ENCODE measurements at places on chromosomes 6 and 20. TPM values are rescaled to one million over a fixed set of nuclear protein-coding genes. Genes with fewer than 3 reads are reported as not detected.

Gene AGER
- total RNA-seq = 9.6 TPM

Gene C6orf58
- not detected for total RNA-seq

Gene GTSF1L
- not detected for total RNA-seq

GRCh38 chr20:46740214-46740609 lies 30.8 kb downstream of the SLC2A10 start:
- no peaks in the 10 kb centered on the region for H3K27me3 ChIP-seq
- H3K36me3 ChIP-seq = no peaks in the 10 kb centered on the region
- no peaks in the 10 kb centered on the region for H3K4me1 ChIP-seq
- no peak overlapping the region for H3K4me3 ChIP-seq

Gene KIAA0408
- total RNA-seq = 10.8 TPM

- no peak overlapping the region for H3K27ac ChIP-seq
- no peaks in the 10 kb centered on the region for H3K4me1 ChIP-seq
- no peak for DNase-seq
- no peak overlapping the region for H3K4me3 ChIP-seq
- no peaks in the 10 kb centered on the region for H3K36me3 ChIP-seq
- peaks cover under 1% of the 10 kb centered on the region for H3K27me3 ChIP-seq
Observed at GRCh38 chr6:142307963-142308748, 6.3 kb downstream of the ADGRG6 start.

Gene MAP1LC3A
- 6.3 TPM for total RNA-seq

- H3K4me3 ChIP-seq = no peak overlapping the region
- DNase-seq = no peak
- no peaks in the 10 kb centered on the region for H3K4me1 ChIP-seq
- H3K27ac ChIP-seq = no peak overlapping the region
- H3K36me3 ChIP-seq = no peaks in the 10 kb centered on the region
Observed at GRCh38 chr20:32526541-32526940, 58.6 kb downstream of the NOL4L start.

DNA sequence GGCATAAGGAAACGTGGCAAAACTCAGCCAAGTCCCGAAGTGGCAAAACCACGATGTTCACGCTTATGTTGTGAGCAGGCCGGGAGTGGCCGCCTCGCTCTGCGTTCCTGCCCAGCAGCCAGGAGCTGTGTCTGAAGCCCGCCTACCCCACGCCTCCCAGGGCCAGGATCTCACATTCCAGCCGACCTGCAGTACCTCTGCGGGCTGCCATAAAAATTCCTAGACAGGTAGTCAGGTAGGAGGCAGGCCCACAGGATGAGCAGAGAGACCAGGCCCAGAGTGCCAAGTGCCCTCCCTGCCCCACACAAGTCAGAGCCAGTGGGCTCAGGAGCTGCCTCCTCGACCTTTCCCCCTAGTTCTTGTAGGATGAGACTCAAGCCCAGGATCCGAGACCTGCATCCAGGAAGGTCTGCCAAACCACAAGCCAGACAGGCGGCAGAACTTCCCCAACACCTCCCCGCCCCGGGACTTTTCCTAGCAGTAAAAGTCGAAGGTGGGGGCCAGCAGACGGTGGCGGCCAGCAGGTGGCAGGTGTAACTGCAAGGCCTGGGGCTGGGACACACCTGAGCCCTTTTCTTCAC lies 16.7 kb downstream of the PMEPA1 start:
- no peak overlapping the region for H3K4me3 ChIP-seq
- H3K4me1 ChIP-seq = peaks cover 13% of the 10 kb centered on the region
- H3K27me3 ChIP-seq = no peaks in the 10 kb centered on the region

Gene KCNG1
- total RNA-seq = 16.0 TPM

DNA sequence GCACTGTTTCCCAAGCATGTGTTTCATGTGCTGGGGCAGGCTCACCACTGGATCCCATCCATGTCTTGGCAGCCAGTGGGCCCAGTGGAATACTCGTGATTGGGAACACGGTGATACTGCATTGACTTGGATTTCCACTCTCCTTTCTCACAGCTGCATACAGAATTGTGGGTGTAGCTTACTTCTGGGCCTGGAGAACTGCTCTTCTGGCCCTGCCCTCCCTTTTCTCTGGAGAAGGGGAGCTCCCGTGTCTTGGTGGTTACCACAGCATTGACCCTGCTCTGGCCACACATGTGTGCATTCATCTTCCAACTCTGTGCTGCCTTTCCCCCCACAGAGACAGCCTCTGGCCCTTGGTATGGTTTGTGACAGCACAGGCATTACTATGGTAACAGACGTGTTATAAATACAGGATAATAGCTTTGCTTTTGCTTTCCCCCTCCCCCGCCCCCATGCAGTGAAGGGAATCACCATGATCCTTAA lies 21.6 kb downstream of the SOBP start:
- H3K36me3 ChIP-seq = no peaks in the 10 kb centered on the region
- H3K4me3 ChIP-seq = no peak overlapping the region
- peaks cover 11% of the 10 kb centered on the region for H3K4me1 ChIP-seq
- H3K27me3 ChIP-seq = no peaks in the 10 kb centered on the region
- DNase-seq = no peak
- H3K27ac ChIP-seq = no peak overlapping the region

DNA sequence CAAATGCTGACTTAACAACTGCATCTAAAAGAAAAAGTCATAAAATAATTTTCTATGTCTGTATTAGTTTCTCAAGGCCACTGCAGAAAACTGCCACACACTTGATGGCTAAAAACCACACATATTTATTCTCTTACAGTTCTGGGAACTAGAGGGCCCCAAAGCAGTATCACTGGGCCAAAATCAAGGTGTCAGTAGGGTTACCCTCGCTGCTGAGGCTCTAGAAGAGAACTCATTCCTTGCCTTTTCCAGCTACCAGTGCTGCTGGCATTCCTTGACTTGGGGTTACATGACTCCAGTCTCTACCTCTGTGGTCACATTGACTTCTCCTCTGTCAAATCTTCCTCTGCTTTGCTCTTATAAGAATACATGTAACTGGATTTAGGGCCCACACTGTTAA lies 124.6 kb upstream of the THEMIS start:
- H3K27me3 ChIP-seq = no peaks in the 10 kb centered on the region
- H3K27ac ChIP-seq = no peak overlapping the region
- DNase-seq = no peak
- no peaks in the 10 kb centered on the region for H3K36me3 ChIP-seq
- H3K4me3 ChIP-seq = no peak overlapping the region

- H3K27me3 ChIP-seq = no peaks in the 10 kb centered on the region
- no peaks in the 10 kb centered on the region for H3K4me1 ChIP-seq
- H3K36me3 ChIP-seq = no peaks in the 10 kb centered on the region
- no peak for DNase-seq
Observed at GRCh38 chr20:61742097-61742825, 323.4 kb downstream of the TAF4 start.

DNA sequence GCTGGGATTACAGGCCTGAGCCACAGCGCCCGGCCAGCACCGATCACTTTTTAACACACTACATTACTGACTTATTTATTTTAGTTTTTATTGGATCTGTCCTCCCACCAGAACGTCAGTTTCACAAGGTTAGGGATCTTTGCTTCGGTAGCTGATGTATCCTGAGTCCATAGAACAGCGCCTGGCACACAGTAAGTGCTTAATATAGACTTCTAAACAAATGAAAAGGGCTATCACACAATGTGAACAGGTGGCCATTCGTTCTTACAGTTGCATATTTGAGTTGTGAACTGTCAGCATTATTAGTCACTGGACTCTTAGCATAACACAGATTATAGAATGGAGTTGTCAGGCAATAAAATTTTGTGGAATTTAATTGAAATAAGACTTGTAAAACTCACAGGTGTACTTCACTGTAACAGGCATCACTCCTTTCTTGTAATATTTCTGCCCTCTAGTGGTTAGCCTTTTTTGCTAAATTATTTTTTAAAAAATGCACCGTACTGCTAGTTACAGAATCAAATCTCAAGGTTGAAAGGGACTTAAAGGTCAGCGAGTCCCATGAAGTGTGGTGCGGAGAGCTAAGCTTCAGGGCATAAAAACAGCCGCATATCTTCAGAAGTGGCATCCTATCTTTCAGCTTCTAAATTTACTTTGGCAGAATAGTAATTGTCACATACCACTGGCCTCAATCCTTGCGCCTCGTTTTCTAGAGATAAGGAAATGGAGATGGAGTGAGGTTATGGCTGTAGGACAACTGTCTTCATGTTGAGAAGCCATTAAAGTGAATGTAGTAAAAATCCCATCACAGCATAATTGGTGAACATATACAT lies 3.4 kb upstream of the TBC1D7 start:
- no peak for DNase-seq
- H3K27me3 ChIP-seq = no peaks in the 10 kb centered on the region
- H3K4me1 ChIP-seq = no peaks in the 10 kb centered on the region
- no peaks in the 10 kb centered on the region for H3K36me3 ChIP-seq
- H3K27ac ChIP-seq = no peak overlapping the region
- no peak overlapping the region for H3K4me3 ChIP-seq

DNA sequence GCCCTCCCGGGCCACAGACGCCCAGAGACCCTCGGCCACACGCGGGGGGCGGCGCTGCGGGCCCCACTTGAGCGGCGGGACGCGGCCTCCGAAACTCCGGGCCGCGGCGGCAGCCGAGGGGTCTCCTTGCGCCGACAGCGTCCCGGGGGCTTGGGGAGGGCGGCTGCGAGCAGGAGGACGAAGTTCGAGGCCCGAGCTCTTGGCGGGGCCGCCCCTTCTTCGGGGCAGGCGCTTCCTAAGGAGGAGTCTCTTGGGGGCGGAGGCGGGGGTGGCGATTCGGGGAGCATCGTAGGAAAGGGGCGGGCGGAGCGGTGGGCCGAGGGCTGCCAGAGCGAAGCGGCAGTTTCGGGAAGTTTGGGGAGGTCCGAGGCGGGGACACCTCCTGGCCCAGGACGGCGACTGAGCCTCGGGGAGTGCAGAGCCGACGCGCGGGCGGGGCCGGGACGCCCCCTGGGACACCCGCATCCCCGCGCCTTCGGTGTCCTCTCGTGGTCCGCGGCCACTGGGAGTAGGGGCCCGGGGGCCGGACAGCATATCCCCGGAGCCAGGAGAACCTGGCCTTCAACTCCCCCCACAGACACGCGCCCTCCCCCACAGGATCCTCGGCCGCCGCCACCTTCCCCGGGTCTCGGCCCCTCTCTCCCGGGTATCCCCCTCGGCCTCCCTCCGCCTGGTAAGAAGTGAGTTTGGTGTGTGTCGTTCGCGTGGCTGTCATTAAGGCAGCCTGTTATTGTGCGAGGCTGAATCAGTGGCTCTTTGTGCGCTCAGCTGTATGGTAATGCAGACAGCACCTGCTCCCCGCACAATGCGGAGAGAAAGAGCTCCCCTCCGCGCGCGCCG lies 613 bp upstream of the DLL1 start:
- DNase-seq = peak; percentile 67
- peak overlapping the region; percentile 48 for H3K4me3 ChIP-seq
- peaks cover 2% of the 10 kb centered on the region for H3K36me3 ChIP-seq
- peaks cover 86% of the 10 kb centered on the region for H3K27me3 ChIP-seq
- no peak overlapping the region for H3K27ac ChIP-seq
- peaks cover 26% of the 10 kb centered on the region for H3K4me1 ChIP-seq

DNA sequence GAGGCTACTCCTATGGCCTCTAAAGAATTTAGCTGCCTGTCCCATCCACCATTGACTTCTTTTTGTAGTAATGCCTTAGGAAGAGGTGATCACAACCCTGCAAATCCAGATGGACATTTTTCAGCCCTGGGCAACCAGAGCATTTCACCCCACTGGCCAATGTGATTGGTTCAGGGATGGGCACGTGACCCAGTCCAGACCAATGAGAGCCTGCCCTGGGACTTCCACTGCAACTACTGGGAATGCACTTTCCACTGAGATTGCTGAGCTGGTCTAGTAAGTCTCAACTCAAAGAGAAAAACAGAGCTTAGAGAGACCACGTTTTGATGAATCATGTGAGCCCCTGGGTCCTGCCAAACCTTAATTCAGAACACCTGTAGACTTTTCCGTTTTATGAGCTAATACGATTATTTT lies 8.9 kb upstream of the UBE2V1 start:
- H3K4me1 ChIP-seq = no peaks in the 10 kb centered on the region
- no peak overlapping the region for H3K4me3 ChIP-seq
- no peak for DNase-seq
- H3K36me3 ChIP-seq = peaks cover 10% of the 10 kb centered on the region
- H3K27me3 ChIP-seq = no peaks in the 10 kb centered on the region

- DNase-seq = no peak
- no peaks in the 10 kb centered on the region for H3K36me3 ChIP-seq
- H3K4me3 ChIP-seq = no peak overlapping the region
- no peak overlapping the region for H3K27ac ChIP-seq
Observed at GRCh38 chr20:22106308-22106938, 401.0 kb downstream of the PAX1 start.

DNA sequence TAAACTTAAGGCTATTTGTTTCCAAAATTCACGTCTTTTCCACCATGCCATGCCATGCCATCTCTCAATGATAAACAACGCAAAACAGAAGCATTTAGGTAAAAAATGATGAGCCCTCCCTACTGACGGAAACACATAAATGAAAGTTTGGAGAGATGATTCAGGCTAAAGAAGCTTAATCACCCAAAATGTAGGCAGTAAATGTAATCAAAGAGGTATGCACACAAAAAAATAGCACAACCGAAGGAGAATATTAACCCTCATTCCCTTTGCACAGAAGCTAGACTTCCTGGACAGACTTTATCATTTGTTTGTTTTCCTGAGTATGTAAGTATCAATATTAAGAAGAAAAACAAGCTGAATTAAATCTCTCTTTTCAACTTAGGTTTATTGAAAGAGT lies 28.8 kb downstream of the DCDC2 start:
- no peak for DNase-seq
- H3K27me3 ChIP-seq = no peaks in the 10 kb centered on the region
- H3K4me3 ChIP-seq = no peak overlapping the region
- no peaks in the 10 kb centered on the region for H3K36me3 ChIP-seq

Gene RREB1
- total RNA-seq = 34.7 TPM

DNA sequence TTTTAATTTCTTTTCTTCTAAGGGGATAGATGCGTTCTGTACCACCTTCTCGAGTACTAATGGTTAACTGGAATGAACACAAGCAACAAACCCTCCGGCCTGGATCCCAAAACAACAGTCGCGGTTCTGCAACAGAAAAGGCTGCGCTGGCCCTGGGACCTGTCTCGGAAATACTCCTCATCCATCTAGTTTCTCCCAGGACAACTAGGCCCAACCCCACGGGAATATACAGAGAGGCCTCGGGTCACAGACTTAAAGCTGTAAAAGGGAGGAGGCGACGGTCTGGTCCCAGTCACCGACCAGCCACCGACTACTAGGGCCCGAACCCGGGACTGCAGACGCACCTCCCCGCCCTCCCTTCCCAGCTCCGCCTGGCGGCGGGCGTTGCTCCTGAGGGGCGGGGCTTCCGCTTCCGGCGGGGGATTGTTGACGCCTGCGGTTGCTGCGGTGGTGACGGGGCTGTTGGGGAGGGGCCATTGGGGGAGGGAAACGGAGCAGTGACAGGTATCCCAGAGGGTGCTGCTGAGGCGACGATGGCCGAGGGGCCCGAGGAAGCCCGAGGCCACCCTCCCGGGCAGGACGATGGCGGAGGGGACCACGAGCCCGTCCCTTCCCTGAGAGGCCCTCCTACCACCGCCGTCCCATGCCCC lies at the start of gene FAM8A1:
TSS of gene FAM8A1 (plus strand) at position 426 of the 650 bp plus-strand sequence. CDS start at position 534, 108 bp downstream.
- 0 out of 2 replicates have a peak, but pooled peaks cover 4% of the 10 kb centered on the region for H3K4me1 ChIP-seq
- DNase-seq = peak; percentile 96
- peak within 1 kb of the TSS; percentile 46 for H3K27ac ChIP-seq
- H3K27me3 ChIP-seq = no peaks in the 10 kb centered on the region
- peak within 1 kb of the TSS; percentile 75 for H3K4me3 ChIP-seq

- H3K36me3 ChIP-seq = no peaks in the 10 kb centered on the region
- H3K4me1 ChIP-seq = peaks cover 3% of the 10 kb centered on the region
- no peaks in the 10 kb centered on the region for H3K27me3 ChIP-seq
- no peak for DNase-seq
- H3K4me3 ChIP-seq = no peak overlapping the region
Observed at GRCh38 chr6:168388641-168389633, 52.0 kb upstream of the SMOC2 start.

Gene HDGFL1
- total RNA-seq = not detected

- no peak overlapping the region for H3K27ac ChIP-seq
- no peak overlapping the region for H3K4me3 ChIP-seq
- DNase-seq = no peak
- H3K36me3 ChIP-seq = no peaks in the 10 kb centered on the region
- no peaks in the 10 kb centered on the region for H3K27me3 ChIP-seq
Observed at GRCh38 chr6:79385893-79386292, 151.3 kb downstream of the LCA5 start.
